ENCODE measurements at places on chromosomes 7 and 10. TPM values are rescaled to one million over a fixed set of nuclear protein-coding genes. Genes with fewer than 3 reads are reported as not detected.

DNA sequence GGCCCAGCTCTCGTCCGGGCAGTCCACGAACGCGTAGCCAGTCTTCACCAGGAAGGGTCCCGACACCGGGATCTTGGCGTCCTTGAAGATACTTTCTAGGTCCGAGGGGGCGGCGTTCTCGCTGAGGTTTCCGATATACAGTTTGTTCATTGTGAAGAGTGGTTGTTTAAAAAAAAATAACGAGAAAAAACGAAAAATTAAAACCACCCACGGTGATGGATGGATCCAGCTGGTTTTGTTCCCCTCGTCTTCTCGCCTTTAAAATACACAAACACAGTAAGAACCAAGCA is 385 bp downstream of the IGF2BP3 start:
- no peak for DNase-seq

DNA sequence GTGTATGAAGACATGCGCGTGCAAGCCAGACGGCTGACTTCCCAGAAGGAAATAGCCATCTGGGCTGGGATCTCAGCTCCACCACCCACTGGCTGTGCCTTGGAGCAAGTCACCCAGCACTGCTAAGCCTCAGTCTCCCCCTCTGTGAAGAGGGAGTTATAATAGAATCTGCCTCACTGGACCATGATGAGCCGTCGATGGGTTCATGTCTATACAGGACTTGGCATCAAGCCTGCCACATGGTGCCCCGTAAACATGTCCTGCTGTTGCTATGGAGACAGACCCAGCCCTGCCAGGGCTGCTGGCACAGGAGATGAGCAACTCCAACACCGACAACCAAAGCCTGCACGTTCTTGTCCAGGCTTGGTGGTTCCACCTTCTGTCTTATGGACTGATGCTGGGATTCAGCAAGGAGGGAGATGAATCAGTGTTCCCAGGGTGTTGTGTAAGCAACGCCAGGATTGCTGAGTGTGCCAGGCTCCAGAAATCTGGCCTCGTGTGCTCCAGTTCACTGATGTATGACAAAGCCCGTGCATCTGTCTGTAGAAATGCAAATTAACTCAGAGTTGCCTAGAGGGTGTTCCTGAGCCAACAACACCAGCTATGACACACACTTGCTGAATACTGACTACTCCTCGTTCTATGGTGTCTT is 5.6 kb downstream of the GPR15LG start:
- no peak for DNase-seq

DNA sequence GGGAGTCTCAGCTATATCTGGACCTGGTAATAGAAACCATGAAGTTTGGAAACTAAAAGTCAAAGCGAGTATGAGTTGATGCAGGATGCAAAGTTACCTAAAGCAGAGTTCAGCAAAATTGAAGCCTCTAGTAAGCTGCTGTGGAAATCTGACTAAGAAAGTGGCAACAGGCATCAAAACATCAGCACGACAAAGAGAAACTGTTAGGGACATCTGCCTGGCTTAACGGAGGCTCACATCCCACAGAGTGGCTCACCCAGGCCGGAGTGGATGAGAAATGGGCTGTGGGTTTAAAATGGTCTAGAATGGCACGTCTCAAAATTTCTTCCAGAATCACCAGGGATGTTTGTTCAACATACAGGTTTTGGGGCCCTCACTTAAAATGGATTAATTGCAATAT is 164.1 kb upstream of the NPY start:
- DNase-seq: no peak

DNA sequence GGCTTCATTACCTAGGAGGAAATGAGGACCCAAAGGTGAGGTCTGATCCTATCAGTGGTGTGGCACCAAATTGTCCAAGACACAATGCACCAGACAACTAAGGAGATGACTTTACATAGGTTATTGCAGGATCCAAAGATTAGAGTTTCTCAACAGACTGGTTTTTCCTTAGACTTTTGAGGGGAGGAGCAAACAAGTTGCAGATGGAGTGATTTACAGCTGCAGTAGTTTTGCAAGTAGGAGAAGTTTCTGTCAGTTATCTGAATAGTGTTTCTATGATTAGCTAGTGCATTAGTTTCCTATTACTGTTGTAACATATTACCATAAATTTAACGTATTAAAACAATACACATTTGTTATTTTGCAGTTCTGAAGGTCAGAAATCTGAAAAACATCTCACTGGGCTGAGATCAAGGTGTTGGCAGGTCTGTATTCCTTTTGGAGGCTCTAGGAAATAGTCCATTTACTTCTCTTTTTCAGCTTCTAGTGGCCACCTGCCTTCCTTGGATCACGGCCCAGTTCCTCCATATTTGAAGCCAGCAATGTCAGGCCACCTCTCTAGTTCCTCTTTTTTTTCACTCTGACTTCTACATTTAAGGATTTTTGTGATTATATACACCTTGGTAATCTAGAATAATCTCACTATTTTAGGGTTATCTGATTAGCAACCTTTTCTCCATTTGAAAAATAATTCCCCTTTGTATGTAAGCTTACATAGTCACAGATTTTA is 994.9 kb downstream of the REEP3 start:
- no peak for DNase-seq

- DNase-seq: no peak
Measured at GRCh38 chr10:3533296-3533695, 251.7 kb downstream of the KLF6 start.

NUTM2A gene
- total RNA-seq: 1.2 TPM

DNA sequence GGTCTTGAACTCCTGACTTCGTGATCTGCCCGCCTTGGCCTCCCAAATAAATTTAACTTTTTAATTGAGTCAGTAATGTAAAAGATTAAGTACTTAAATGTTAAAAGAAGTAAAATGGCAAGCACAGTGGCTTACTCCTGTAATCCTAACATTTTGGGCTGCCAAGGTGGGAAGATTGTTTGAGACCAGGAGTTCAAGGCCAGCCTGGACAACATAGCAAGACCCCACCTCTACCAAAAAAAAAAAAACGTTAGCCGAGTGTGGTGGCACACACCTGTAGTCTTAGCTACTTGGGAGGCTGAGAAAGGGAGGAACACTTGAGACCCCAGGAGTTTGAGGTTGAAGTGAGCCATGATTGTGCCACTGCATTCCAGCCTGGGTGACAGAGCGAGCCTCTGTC is 26.1 kb downstream of the PHTF2 start:
- DNase-seq: no peak

RPEL1 gene
- not detected for total RNA-seq

GRCh38 chr7:1181031-1181430 is 21.0 kb upstream of the ZFAND2A start:
- DNase-seq: no peak

GRCh38 chr7:3867863-3868262 is 566.8 kb downstream of the SDK1 start:
- peak; percentile 38 for DNase-seq

- DNase-seq: peak; percentile 41
Measured at GRCh38 chr10:17923728-17924127, 28.0 kb upstream of the SLC39A12 start.

GRCh38 chr7:40833888-40834234 is 699.1 kb downstream of the SUGCT start:
- no peak for DNase-seq

DNA sequence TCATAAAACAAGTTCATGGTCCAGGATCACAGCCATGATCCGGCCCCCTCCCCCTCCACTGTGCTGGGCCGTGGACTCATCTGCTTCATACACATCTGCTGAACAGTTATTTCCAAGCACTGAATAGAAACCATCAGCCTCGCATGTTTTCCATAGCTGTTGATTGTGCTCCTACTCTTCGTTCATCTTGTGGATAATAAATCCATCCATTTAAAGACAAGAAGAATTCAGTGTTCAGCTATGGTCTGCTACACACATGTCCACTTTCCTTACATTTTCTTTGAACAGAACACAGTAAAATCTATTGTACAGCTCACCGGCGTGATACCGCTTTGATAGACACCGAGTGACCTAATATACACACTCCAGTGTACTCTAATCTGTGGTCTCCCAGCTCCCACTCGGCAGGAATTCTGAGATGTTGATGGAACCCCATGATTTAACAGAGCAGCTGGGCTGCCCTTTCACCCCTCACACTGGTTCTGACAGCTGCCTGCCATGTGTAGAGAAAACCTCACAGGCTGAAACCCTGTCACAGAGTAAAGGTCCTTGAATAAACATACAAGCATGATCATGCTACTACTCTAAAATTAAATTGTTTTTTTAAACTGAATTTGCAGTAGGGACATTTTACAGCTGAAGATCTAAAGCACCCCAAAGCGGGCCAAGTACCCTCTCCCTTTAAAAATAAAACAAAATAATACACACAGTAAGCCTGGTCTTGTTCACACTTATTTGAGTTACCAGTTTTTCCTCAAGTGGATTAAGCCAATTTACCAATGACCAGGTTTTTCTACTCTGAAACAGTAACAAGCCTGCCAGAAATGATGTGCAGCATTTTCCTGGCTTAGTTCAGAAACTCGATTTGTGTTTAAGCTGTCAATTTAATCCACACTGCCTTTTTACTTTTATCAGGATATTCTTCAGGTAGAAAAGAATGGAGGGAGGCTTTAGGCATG is 95.1 kb upstream of the FZD1 start:
- no peak for DNase-seq

GRCh38 chr7:22867003-22867402 is 44.4 kb upstream of the TOMM7 start:
- DNase-seq: peak; percentile 36

CRYGN gene
- total RNA-seq: not detected

GRCh38 chr7:80635533-80635932 is 2.9 kb upstream of the CD36 start:
- no peak for DNase-seq

CNOT4 gene
- 15.6 TPM for total RNA-seq

- no peak for DNase-seq
Measured at GRCh38 chr7:135282561-135283254, 49.1 kb downstream of the STRA8 start.

DNA sequence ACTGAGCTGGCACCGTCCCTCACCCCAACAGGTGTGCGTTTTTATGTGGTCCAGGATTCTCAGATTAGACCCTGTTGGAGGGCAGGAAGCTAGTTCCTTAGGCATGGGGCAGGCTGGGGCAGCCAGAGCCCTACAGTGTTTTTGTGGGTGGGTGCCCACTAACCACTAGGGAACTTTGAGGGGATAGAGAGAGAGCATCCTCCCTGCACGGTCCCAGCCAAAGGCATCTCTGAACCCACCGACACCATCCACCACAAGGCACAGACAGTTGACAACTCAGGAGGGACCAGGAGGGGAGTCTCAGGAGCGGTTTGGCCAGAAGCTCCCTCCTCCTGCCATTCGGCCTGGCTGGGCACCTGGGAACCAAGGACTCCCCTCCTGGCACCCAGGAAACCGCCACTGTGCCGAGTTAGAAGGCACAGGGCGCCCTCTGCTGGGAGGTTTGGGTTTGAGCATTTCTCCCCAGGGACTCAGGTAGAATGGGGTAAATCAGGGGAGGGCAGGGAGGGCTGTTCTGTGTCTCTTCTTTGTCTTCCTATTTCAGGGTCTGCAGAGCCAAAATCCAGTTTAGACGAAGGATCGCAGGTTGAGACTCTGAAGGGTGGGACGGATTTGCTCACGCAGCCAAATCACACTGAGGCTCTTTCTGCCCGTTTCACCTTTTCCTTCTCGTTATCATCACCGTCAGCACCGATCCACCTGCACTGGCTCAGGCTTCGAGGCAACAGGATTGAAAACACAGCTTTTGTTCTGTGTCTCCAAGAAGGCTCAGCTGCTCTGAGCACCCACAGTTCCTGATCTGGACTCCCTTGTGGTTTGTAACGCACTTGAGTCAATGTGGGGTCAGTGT is 84.8 kb upstream of the COL13A1 start:
- DNase-seq: no peak

AKR1C4 gene
- total RNA-seq: not detected

DNA sequence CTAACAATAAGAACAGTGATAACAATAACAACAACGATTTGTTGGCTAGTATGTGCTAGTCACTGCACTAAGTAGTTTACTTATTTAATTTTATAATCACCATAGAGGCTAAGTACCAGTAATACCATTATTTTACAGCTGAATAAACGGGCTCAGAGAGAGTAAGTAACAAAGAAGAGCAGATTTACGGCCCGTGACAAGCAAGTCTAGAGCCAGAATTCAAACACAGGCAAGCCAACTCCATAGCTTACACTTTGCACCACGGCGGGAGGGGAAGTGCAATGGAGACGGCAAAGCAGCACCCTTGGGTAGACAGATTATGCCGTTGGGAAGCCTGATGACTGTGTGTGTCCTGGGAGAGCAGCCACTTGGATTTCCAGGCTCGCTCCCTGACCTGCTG is 1.2 kb upstream of the OR6V1 start:
- no peak for DNase-seq

GRCh38 chr7:2313450-2314208 is 612 bp downstream of the SNX8 start:
- DNase-seq: no peak
